ENCODE measurements at places on chromosomes 4 and X.
A peak's percentile ranks its signal among the peaks of the same experiment; 100 is the strongest.

GRCh38 chr4:174211622-174212044 is 71.8 kb downstream of the FBXO8 start:
- DNase-seq: no peak

GRCh38 chr4:37054531-37055077 is 189.9 kb upstream of the NWD2 start:
- DNase-seq: peak; percentile 14

GRCh38 chr4:72418458-72418857 is 150.6 kb downstream of the ADAMTS3 start:
- peak; percentile 93 for DNase-seq

DNA sequence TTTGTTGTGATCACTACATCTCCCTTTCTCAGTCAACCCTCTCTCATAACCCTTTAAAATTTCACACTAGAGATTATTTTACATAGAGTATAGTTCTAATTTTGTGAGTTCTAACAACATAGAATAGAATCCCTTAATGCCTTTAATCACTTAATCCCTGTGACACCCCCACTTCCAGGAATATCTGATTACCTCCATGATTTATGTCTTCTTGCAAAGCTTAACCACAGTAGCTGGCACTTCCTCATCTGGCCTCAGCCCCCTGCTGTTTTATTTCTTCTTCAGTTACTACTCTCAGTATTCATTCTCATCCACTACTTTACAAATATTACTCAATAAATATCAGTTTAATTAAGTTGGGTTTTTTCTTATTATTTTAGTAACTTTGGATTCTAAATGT is 340.9 kb downstream of the CENPC start:
- peak; percentile 93 for DNase-seq

GRCh38 chrX:118495958-118496762 is 545 bp downstream of the DOCK11 start:
- DNase-seq: peak; percentile 21
